ENCODE measurements at places on chromosomes 5 and 9. TPM values are rescaled to one million over a fixed set of nuclear protein-coding genes. Genes with fewer than 3 reads are reported as not detected.

FOXD4 gene
- 0.33 TPM for total RNA-seq

BRINP1 gene
- total RNA-seq = 27.5 TPM

CERCAM gene
- total RNA-seq = 30.5 TPM

KCNN2 gene
- total RNA-seq = 0.33 TPM

SPATA31A3 gene
- total RNA-seq = not detected

LCN6 gene
- 9.5 TPM for total RNA-seq

NRARP gene
- 3.5 TPM for total RNA-seq

HDHD3 gene
- total RNA-seq = 54.1 TPM

HSPA5 gene
- total RNA-seq = 91.9 TPM

LCN1 gene
- not detected for total RNA-seq

SLC6A19 gene
- total RNA-seq = not detected

SHC3 gene
- total RNA-seq = 6.7 TPM

TNIP1 gene
- total RNA-seq = 221 TPM

TTC16 gene
- total RNA-seq = 0.59 TPM

CCDC180 gene
- total RNA-seq = 10.6 TPM

RMI1 gene
- total RNA-seq = 3.7 TPM

FBXO10 gene
- total RNA-seq = 6.9 TPM

OLFML2A gene
- 11.4 TPM for total RNA-seq

OGN gene
- 14.1 TPM for total RNA-seq

SH3GL2 gene
- total RNA-seq = under 0.01 TPM

PCDHGB5 gene
- 20.6 TPM for total RNA-seq

IL4 gene
- not detected for total RNA-seq

SOX30 gene
- total RNA-seq = not detected

SPATA6L gene
- total RNA-seq = 22.5 TPM

PCDHA5 gene
- total RNA-seq = 0.66 TPM

COL27A1 gene
- 3.5 TPM for total RNA-seq

TEX48 gene
- not detected for total RNA-seq

Data from breast epithelium (tissue), 4 donors.